ENCODE measurements at places on chromosomes 6 and 20. TPM values are rescaled to one million over a fixed set of nuclear protein-coding genes. Genes with fewer than 3 reads are reported as not detected.

SLC17A1 gene
- not detected for total RNA-seq

PRL gene
- total RNA-seq = not detected

AARS2 gene
- total RNA-seq = 9.9 TPM

TPD52L1 gene
- 1.3 TPM for total RNA-seq

UBR2 gene
- 13.6 TPM for total RNA-seq

OR2J3 gene
- not detected for total RNA-seq

PNLDC1 gene
- not detected for total RNA-seq

GSTA3 gene
- total RNA-seq = not detected

ANGPT4 gene
- total RNA-seq = not detected

MEI4 gene
- not detected for total RNA-seq

ZC2HC1B gene
- not detected for total RNA-seq

USP49 gene
- 0.36 TPM for total RNA-seq

LSM14B gene
- total RNA-seq = 27.3 TPM

BNIP5 gene
- total RNA-seq = not detected

KCNQ2 gene
- not detected for total RNA-seq

FAM209B gene
- total RNA-seq = not detected

All from cardiac atrium fibroblast (primary cell).